ACHN (cell line): ENCODE measurements at places on chromosomes 5 and 9.

DNA sequence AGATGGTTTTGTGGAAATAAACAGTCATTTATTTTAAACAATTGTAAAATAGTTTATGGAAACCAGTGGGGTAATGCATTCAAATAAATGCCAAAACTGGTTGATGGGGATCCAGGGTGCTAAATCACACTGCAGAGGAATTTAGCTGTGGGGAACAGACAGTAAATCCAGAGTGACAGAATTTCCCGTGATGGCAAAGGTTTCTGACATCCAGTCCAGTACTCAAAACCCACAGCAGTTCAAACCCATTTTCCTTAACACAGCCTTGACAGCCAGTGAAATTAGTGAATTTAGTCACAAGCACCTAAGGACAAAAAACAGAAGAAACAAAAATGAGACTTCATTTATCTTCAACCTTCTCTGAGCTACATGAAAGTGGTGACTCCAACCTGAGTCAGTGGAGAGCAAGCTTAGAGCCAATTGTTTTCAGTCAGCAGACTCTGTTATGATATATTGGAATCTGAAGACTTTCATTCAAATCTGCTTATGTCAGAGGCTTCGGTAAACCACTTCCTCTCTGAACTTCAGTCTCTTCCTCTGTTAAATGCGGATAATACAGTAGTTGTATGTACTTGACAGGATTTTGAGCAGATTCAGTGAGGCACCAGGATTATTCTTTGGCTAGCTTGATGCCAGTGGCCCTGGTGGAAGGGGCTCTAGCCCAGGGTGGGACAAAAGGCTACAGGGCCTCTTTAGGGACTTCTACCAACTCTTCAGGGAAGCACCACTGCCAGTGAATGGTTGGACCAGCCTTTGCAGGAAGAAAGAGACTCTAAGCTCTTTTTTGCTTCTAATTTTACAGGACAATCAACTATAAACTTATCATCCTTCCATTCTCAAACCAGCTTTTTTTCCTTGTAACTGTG lies 185.3 kb downstream of the MAPKAP1 start:
- DNase-seq: peak; percentile 93

- DNase-seq: no peak
Measured at GRCh38 chr9:125902214-125902613, 155.0 kb downstream of the PBX3 start.

GRCh38 chr9:121684381-121685145 lies 33.1 kb downstream of the DAB2IP start:
- DNase-seq: peak; percentile 19

DNA sequence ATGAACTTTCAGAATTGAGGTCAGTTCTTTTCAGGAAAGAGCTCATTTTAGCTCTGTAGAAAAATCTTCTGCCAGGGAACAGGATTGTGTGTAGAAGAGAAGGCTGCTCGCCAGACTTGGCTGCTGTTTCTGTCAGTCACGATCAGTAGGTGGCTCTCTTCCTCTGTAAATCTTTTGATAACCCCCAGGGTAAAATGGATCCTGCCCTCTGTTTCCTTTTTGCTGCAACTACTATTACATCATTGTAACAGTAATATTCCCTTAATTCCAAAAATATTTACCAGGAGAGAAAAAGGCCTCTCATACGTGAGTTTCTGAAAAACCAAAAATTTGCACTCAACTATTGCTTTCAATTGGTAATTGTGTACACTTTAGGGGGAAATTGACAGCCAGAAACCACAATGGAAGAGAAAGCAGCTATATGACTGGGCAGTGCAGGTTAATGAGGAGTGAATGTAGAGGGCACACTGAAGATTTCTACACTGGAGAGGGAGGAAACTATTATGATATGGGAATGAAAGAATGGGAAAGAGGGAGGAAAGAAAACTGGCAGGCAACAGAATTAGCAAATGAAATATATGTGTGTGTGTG lies 12.3 kb downstream of the IFNA21 start:
- DNase-seq: no peak

DNA sequence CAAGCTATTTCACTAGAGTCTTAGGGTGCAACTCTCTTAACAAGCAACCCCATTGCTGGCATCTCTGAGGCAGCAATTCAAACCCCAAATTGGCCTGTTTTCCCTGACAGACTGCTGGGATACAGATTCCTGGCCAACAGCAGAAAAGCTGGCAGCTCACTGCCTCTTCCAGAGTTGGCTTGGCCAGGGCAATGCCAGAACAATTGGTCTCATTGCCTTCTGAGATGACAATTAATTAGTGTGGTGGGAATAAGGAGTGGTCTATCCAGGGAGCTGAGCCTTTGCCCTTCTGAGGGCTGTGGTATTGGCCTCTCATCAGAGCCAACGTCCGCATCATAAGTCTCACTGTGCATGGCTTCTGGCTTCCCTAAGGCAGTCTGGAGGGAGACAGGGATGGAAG lies 183.2 kb downstream of the GNAQ start:
- no peak for DNase-seq
